ENCODE measurements at places on chromosomes 3 and 15.

- no peak for DNase-seq
Measured at GRCh38 chr3:43104660-43105595, 951 bp downstream of the POMGNT2 start.

GRCh38 chr15:75008221-75008625 lies 12.9 kb downstream of the SCAMP5 start:
- no peak for DNase-seq

DNA sequence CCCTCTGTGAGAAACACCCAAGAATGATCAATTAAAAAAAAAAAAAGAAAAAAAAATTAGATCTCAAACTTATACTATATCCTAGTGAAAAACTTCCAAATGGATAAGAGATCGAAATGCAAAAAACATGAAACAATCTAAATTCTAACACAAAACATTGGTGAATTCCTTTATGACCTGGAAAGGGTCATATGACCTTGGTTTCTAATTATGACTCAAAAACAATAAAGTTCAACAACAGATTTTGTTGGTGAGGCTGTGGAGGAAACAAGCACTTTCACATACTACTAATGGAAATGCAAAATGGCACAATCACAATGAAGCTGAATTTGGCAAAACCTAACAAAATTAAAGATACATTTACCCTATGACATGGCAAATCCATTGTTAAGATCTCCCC lies 45.3 kb downstream of the HSPBAP1 start:
- no peak for DNase-seq

DNA sequence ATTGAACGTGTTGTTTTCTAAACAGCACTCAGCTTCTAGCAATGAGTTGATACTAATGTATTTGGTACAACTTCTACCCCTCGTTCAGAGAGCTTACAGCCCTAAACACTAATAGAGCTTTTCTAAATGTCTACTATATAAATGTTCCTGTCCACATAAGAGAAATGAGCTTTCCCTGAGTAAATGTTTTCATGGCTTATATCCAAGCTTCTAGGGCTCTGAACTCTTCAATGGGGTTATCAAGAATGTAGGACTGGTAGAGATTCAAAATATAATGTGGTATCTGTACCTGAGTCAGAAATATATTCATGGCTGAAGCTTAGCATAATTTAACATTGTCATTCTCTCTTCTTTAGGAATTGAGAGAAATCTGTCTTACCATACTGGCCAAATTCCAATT lies 73.4 kb downstream of the SERPINI1 start:
- no peak for DNase-seq

GRCh38 chr3:178474526-178474925 lies 61.7 kb upstream of the KCNMB2 start:
- no peak for DNase-seq

DNA sequence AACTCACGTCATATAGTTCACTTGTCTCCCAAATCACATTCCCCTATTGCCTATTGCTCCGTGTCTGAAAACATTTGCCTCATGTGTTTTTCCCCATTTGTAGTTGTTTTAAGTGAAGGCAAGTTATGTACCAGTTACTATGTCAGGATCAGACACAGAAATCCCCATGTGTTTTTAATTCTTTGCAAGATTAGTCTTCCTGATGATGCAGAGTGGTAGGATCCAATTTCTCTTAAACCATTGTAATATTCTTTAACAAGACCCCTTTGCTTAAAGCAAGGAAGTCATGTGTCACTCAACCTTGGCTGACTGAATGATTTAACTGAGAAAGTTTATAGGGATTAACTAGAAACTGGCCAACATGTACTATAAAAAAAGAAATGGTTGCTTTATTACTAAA lies 164.4 kb downstream of the OPA1 start:
- no peak for DNase-seq

DNA sequence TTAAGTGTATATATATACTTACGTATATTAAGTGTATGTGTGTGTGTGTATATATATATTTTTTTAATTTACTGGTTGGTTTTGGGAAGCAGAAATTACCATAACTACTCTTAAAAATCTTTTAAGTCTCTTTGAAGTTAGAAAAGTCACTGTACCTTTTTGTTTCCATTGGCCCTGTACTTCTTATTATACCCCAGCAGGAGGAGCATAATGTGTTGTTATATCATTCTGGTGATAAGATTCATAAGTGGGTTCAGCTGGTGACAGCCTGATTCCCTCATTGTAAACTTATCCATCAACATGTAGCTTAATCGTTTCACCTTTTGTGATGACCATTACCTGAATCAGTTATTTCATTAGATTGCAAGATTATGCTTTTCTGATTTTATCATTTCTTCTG lies 30.8 kb downstream of the MLH1 start:
- no peak for DNase-seq

DNA sequence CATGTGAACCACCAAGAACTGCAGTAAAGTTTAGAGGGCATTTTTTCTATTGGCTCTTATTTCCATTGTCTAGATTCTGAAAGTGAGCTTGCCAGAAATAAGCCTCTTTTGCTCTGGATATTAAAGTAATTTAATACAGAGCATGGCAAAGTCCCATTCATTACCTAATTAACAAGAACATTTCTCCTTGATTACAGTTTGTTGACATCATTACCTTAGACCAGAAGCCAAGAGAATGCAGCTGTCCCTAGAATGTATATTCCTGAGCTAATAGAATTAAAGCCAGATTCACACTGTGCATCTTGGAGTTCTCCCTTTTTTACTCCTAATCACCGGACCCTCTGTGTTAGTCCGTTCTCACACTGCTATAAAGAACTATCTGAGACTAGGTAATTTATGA lies 46.4 kb upstream of the TM4SF4 start:
- no peak for DNase-seq

GRCh38 chr3:122977746-122978466 lies 49.7 kb downstream of the SEMA5B start:
- no peak for DNase-seq

GRCh38 chr15:32029409-32029861 lies 880 bp upstream of the CHRNA7 start:
- DNase-seq, result no peak

- DNase-seq, result no peak
Measured at GRCh38 chr3:106004826-106005225, 136.0 kb upstream of the CBLB start.

- DNase-seq, result peak; percentile 97
Measured at GRCh38 chr3:113783463-113783862, 36.6 kb downstream of the ATP6V1A start.

DNA sequence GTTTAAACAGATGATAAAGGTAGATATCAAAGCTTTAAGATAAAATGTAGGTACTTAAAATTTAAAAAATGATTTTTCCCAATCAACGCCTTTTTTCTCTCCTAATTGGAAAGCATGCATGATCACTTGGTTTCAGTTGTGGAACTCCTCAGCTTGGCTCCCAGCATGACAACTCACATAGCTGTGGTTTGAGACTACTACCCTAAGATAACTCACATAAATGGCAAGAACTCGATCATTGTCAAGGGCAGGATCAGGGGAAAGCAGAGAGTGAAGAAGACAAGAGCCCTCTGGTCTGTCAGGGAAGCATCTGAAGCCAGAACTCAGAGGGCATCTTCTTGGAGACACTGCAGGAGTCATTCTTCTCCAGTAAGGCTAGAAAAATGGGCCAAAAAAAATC lies 516.7 kb downstream of the NTRK3 start:
- DNase-seq, result no peak

DNA sequence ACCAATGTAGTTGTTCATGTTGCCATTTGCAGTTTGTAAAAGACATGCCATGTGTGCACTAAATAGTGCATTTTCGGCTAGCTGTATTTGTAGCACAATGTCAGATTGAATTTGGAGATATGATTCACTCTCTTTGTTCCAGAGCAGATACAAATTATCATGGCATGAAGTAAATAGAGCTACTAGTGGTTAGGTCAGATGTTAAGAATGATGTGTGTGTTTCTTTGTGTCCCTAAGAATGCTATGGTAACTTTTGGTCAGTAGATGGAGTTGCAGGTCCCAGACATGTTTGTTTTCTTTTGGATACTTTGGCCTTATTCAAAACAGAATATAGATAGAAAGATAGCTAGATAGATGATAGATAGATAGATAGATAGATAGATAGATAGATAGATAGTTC lies 595.8 kb downstream of the NLGN1 start:
- peak; percentile 67 for DNase-seq

GRCh38 chr15:50783411-50783810 lies 17.9 kb upstream of the SPPL2A start:
- no peak for DNase-seq

DNA sequence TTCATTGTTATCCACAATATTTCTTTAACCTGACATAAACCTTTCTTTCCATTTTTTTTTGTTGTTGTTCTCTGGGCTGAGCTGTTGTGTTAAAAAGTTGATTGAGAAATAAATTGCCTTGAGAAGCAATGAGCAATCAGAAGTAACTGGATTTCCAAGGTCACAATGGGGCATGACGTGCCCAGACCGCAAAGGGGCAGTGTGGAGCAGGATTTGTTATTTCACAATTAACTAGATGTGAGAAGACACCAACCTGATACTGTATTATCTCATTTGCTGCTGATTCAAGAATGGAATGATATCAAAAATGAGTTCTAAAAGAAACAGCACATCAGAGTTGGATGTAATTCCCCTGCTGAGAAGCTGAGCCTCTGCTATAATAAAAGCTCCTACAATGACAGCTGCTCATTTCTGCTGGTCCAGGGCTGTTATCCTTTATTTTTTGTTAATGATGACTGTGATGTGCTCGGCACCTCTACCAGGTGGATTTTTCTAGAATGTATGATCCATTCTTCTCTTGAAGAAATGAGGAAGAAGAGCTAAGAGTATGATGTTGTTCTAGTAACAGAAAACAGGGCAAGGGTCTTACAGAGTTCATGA lies 28.1 kb downstream of the CPNE4 start:
- no peak for DNase-seq

- no peak for DNase-seq
Measured at GRCh38 chr3:132720228-132720627, 2.0 kb downstream of the NPHP3 start.

- DNase-seq, result no peak
Measured at GRCh38 chr3:9239680-9240079, 9.8 kb downstream of the SRGAP3 start.

GRCh38 chr3:54928046-54928770 lies at the start of gene LRTM1:
TSS of gene LRTM1 (minus strand) at chr3:54928059. CDS start at chr3:54927911, 148 bp downstream.
- DNase-seq, result no peak

DNA sequence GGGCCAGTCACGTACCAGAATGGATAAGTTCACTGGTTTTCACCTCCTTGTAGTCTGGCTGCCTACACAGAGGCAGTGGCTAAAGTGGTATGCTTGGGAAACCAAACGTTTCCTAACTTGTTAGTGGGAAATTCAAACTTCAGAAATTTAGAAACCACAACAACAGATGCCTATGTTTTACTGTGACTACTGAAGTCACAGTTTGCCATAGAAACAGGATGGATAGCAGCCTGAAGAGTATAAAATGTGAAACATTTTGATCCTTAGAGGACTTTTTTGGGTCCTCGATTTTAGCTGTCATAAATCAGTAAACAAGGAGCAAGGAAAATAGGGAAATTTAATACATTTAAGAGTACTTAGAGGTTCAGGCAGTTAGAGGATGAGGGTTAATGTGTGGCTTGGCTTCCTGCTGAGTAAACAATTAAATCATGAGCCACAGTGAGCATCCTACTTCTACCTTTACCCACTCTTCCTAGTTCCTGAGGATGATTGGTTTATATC lies 48.6 kb downstream of the CMSS1 start:
- DNase-seq, result peak; percentile 74

DNA sequence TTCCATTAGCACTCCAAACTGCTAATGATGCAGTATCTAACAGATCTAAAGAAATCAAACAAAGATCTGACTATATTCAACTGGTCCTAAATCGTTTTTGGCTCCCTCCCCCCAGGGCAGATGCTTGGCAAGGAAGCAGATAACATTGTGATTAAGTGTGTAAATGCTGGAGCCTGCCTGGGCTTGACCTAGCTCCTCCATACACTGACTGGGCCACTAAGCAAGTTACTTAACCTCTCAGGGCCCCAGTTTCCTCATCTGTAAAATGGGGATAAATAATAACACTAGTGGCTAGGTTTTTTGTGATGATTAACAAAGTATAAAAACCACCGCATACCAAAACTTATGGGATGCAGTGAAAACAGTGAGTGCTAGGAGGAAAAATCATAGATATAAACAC lies 9.2 kb downstream of the EID1 start:
- DNase-seq, result no peak

- no peak for DNase-seq
Measured at GRCh38 chr3:35739964-35740527, 100.7 kb downstream of the ARPP21 start.

DNA sequence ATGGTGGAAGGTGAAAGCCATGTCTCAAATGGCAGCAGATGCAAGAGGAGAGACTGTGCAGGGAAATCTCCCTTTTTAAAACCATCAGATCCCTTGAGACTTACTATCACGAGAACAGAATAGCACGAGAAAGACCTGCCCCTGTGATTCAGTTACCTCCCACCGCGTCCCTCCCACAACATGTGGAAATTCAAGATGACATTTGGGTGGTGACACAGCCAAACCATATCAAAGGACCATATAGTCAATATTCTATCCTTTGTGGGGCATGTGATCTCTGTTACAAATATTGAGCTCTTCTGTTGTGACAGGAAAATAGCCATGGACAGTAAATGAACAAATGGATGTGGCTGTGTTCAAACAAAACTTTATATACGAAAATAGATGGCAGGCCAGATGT lies 77.2 kb upstream of the ACKR4 start:
- DNase-seq, result no peak

- no peak for DNase-seq
Measured at GRCh38 chr3:104825116-104825515, 541.6 kb upstream of the ALCAM start.

All from AG09309 (cell line).